Activated naive CD8-positive, alpha-beta T cell treated with anti-CD3 and anti-CD28 coated beads for 36 hours (primary cell): ENCODE measurements at places on chromosomes 6 and 20. TPM values are rescaled to one million over a fixed set of nuclear protein-coding genes. Genes with fewer than 3 reads are reported as not detected.

PKHD1 gene
- total RNA-seq = not detected

CRISP2 gene
- total RNA-seq = not detected

GRCh38 chr6:14824060-14824459 lies 421.8 kb upstream of the JARID2 start:
- H3K4me1 ChIP-seq = peaks cover 5% of the 10 kb centered on the region
- no peak overlapping the region for H3K4me3 ChIP-seq
- DNase-seq = no peak
- H3K27ac ChIP-seq = no peak overlapping the region
- H3K27me3 ChIP-seq = peaks cover 4% of the 10 kb centered on the region

DNA sequence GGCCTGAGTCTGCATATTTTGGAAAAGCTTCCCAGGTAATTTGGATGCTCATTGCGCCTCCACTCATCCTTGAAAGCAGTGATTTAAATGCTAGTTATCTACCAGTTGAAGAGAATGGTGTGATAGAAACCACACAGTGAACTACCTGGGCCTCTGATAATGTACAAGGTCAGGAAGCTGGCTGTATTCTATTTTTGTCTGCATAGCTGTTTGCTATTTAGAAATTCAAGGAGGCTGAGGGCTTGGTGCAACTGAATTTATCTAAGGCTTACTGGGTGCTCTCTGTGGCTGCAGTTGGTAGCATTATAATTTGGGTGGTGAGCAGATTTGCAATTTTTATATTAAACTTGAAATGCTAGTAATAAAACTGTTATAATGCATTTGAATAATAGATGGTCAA lies 245.6 kb downstream of the KIF16B start:
- H3K4me3 ChIP-seq = no peak overlapping the region
- peaks cover 27% of the 10 kb centered on the region for H3K36me3 ChIP-seq
- H3K27me3 ChIP-seq = no peaks in the 10 kb centered on the region
- DNase-seq = no peak
- H3K27ac ChIP-seq = no peak overlapping the region

SCUBE3 gene
- not detected for total RNA-seq

DNA sequence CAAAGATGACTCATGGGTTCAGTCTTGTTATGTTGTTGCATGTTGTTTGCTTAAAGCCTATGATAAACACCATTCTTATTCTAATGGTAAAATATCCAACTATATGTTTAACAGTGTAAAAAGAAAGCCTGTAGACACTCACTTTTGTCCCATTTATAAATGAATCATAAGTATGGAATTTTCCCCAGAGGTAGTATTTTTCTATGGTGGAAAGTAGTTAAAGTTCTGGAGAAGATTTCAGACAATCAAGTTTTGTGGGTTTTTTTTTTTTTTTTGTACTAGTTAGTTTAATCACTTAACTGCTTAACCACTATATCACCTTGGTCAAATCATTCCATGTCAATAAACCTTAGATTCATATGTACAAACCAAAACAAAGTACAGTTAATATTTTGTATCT lies 35.8 kb downstream of the PTCHD4 start:
- H3K4me3 ChIP-seq = no peak overlapping the region
- no peak overlapping the region for H3K27ac ChIP-seq
- H3K4me1 ChIP-seq = no peaks in the 10 kb centered on the region
- DNase-seq = no peak

TCF21 gene
- not detected for total RNA-seq

- no peak for DNase-seq
- H3K4me1 ChIP-seq = no peaks in the 10 kb centered on the region
- no peak overlapping the region for H3K4me3 ChIP-seq
Observed at GRCh38 chr6:37339741-37340638, 13.8 kb upstream of the RNF8 start.

ELOVL4 gene
- total RNA-seq = 1.7 TPM

DNA sequence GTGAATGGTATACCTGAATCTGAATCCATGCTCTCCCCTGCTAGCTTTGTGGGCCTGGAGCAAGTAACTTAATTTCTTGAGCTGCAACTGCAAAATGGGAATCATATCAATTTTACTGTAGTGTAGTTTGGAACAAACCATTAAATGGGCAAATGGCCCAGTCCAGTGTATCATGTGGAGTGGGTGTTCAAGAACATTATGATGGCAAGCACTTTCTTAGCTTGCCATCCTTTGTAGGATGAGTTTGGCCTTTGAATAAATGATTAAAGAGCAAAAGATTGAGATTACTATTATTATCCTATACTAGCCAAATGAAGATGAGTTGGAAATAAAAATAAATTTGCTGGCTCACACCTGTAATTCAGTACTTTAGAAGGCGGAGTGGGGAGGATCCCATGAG lies 120.4 kb downstream of the SESN1 start:
- no peak overlapping the region for H3K27ac ChIP-seq
- no peaks in the 10 kb centered on the region for H3K27me3 ChIP-seq
- H3K36me3 ChIP-seq = peaks cover 18% of the 10 kb centered on the region
- H3K4me1 ChIP-seq = no peaks in the 10 kb centered on the region

GRCh38 chr6:111737065-111737521 lies 131.4 kb upstream of the TRAF3IP2 start:
- peak overlapping the region; percentile 80 for H3K27ac ChIP-seq
- H3K4me1 ChIP-seq = peaks cover 83% of the 10 kb centered on the region
- no peak overlapping the region for H3K4me3 ChIP-seq
- peaks cover 96% of the 10 kb centered on the region for H3K36me3 ChIP-seq
- DNase-seq = peak; percentile 52
- H3K27me3 ChIP-seq = no peaks in the 10 kb centered on the region

DNA sequence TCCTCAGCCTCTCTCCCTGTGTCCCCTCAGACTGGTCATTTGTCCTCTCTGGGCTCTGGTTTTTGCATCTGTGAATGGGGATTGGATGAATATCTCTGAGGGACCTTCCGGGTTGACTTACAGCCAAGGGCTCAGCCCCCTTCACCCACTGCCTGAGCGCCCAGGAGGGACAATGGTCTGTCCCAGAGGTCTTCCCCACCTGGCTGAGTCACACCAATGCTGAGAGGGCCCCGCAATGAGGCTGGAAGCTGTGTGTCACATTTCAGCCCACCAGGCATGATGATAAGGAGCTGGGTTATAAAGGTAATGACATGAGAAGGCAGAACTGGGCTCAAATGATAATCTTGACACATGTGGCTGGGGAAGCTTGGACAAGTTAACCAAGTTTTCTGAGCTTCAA lies 70.5 kb downstream of the TOX2 start:
- no peak for DNase-seq
- H3K36me3 ChIP-seq = no peaks in the 10 kb centered on the region
- H3K4me1 ChIP-seq = peaks cover 10% of the 10 kb centered on the region
- peaks cover 3% of the 10 kb centered on the region for H3K27me3 ChIP-seq

GPLD1 gene
- total RNA-seq = 0.74 TPM

DNA sequence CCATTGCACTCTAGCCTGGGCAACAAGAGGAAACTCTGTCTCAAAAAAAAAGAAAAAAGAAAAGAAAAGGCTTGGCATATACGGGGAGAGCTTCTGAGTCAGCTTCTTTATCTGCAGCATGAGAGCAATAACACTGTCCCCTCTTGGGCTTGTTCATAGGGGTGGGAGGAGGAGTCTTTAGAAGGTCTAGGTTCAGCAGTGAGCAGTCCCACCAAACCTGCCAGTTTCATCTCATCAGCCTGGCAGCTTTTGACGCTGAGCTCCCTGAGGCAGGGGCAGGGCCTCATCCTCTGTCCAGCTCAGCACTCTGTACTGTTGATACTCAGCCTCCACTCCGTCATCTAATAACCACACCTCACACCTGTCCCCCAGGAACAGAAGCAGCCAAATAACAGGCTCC lies 5.6 kb upstream of the C6orf132 start:
- DNase-seq = no peak
- H3K4me3 ChIP-seq = no peak overlapping the region
- no peaks in the 10 kb centered on the region for H3K36me3 ChIP-seq

GRCh38 chr6:125867483-125867942 lies 76.8 kb downstream of the NCOA7 start:
- H3K4me3 ChIP-seq = no peak overlapping the region
- no peaks in the 10 kb centered on the region for H3K27me3 ChIP-seq
- no peaks in the 10 kb centered on the region for H3K4me1 ChIP-seq
- H3K36me3 ChIP-seq = peaks cover 5% of the 10 kb centered on the region

NOX3 gene
- not detected for total RNA-seq

SPDEF gene
- not detected for total RNA-seq

MUCL3 gene
- total RNA-seq = not detected

DNA sequence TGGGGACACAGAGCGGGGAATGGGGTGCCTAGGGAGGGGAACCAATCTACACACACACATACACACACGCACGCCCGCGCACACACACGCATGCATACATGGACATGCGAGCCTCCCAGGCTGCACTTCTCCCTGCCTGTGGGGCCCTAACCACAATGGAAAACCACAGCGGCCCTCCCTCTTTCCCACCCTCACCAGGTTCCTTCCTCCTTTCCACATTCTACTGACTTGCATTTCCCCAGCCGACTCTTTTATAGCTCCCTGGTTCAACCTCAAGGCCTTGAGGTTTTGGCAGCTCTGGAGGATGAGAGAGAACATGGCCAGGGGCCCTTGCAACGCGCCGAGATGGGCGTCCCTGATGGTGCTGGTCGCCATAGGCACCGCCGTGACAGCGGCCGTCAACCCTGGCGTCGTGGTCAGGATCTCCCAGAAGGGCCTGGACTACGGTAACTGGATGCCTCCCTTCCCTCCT lies at the start of gene BPI:
Gene BPI, plus strand, starts transcription at position 249 of the 472 bp plus-strand sequence. Its CDS starts 68 bp downstream, at position 317.
- H3K4me3 ChIP-seq = no peak within 1 kb of the TSS
- H3K4me1 ChIP-seq = peaks cover 25% of the 10 kb centered on the region
- no peaks in the 10 kb centered on the region for H3K36me3 ChIP-seq
- peak; percentile 5 for DNase-seq
- peak within 1 kb of the TSS; percentile 27 for H3K27ac ChIP-seq

IP6K3 gene
- not detected for total RNA-seq
